COLO829 (cell line): ENCODE measurements at places on chromosomes 1 and 21.

DNA sequence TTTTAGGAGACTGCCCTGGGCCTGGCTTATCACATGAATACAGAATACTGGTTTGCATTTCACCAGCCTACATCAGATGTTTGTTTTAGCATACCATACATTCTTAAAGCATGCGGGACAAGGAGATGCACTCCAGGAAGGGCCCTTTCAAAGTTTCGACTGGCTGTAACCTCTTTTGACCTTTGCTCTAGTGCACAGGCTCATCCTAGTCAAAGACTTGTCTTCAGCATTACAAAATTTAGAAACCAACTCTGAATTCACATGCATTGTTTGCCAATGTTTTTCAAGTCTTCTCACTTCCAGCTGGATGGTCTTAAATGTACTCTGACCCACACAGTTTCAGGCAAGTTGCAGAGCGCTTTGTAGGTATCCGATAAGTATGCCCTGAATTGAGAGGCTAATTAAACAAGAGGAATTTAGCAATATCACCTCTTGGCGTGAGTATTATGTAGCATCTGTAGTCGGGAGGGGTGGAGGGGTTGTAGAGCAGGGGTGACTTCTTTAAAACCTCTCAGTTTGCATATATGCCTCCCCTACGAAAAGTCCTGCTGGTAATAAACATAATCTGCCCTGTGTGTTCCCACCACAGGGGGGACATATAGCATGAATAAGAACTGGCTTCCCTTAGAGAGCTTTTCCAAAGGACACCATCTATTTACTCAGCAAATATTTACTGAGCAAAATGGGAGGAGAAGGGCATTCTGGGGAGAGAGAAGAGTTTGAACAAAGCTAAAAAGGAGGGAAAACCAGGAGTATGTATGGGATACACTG, 24.4 kb upstream of the AHCYL1 start:
- peak; percentile 36 for DNase-seq

GRCh38 chr1:56448529-56449300, 130.6 kb downstream of the PLPP3 start:
- peak; percentile 8 for DNase-seq

GRCh38 chr1:244896550-244896949, 32.2 kb upstream of the HNRNPU start:
- no peak for DNase-seq

DNA sequence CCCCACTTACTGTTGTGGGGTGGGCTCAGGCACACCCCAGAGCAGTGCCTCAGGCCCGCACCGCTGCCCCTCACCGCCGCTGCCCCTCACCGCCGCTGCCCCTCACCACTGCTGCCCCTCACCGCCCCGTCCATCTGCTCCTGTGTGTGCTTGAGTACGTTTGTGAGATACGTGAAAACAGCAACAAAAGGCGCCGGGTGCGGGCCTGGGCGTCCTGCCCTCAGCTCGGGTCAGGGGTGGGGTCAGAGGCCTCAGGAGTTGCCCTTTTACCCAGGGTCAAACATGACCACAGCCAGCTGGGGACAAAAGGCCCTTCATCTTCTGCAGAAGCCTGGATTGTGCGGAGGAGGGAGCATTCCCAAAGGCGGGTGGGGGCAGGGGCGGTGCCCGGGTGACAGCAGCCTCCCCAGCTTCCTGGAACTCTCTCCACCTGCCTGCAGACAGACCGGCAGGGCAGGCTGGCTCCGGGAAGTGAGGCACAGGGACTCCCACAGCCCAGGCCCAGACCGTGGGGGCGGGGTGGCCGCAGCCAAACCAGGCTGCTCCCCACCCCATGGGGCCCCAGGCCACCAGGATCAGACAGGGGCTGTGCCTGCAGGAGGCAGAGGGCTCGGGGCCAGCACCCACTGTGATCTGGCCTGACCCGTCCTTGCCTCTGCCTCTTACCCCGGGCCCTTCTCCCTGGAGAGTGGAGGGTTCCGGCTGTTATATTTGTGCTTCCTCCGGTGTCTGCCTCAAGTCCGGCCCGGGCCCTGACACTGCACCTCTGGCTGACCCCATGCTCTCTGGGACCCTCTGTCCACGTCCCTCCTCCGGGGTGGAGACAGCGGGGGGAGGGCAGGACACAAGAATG, 2.3 kb upstream of the VWA1 start:
- DNase-seq = peak; percentile 68

DNA sequence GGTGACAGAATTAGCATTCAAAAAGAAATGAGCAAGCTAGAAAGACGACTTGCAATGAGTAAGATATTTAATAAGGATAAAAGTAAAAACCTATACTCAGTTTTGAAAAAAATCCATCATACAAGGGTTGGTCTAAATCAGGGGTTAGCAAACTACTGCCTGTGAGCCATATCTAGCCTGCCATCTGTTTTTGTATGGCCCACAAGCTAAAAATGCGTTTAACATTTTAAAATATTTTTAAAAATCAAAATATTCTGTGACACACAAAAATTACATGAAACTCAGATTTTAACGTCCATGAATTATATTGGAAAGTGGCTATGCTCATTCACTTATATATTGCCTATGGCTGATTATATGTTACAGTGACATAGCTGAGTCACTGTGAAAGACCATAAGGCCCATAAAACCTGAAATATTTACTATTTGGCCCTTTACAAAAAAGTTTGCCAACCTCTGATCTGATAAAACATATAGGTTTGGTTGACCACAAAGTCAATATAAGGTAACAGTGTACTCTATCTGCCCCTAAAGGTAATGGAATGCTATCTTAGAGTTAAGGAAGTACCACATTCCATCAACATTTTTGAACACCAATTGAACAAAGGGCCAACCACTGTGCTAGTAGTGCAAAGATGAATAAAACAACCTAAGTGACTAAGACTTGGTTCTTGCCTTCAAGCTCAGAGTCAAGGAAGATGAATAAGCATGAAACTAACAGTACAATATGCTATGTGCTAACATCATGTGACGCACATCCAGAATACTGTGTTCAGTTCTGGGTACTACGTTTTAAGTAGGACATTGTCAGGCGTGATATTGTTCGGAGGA, 3.2 kb downstream of the IFT25 start:
- no peak for DNase-seq

- no peak for DNase-seq
These were observed 80.4 kb upstream of the TARDBP start for GRCh38 chr1:10932088-10932487.

DNA sequence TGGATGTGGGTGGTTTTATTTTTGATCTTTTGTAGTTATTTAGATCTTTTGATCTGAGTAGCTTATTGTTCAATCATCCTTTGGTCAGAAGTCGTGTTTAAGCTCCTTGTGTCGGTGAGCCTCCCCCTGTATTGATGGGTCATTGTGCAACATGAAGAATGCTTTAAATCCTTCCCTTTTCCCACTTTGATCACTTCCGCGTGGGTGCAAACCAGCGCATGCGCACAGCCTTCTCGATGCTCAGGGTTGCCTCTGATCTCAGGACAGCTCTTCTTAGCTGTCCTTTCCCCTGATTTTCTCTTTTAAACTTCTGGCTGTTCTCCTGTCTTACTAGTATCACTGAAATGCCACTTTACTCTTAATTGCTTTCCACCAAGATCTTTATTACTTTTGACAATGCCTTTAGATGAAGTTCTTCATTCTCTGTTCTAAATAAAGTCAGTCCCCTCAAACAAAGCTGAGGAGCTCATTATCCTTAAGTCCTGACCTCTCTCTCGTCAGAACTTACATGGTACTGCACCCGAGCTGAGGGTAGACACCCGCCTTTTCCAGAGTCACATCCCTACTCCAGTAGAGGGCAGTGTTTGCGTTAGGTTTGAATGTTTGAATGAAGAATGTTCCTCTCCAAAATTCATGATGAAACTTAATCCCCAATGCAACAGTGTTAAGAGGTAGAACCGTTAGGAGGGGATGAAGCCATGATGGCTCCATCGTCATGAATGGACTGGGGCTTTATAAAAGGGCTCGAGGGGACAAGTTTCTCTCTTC, 547.9 kb upstream of the TMPRSS15 start:
- peak; percentile 2 for DNase-seq

DNA sequence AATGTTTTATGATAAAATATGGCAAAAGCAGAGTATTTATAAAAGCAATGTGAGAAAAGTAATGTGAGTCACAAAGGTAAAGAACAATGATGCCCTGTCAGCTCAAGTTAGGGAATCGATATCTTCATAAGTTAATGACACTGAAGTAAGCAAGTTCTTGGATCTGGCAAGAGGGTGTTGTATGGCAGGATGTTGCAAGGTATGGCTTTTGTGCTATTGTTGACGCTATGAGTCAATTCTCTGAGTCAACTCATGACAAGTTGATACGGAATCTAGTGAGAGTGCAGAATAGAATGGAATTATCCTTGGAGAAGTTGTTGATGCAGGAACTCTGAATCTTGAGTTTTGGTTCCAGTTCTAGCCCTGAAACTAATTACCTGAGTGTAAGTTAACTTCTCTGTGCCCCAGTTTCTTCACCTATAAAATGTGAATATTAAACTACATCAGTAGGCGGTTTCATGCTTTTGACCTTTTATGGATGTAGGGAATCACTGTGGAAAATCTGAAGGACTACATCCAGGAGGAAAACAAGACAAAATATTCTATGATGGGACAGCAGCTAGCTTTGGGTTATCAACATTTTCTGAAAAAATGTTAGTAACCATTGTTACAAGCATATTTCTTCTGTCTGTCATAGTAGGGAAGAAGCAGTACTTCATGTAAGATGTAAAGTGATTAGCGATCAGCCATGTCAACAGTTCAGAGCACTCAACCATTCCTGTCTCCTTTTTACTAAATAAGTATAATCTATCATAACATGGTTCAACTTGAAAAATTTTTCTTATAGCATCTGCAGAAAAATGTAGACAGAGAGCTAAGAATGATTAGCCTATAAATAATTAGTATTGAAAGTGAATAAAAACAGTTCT, 96.9 kb downstream of the ATP6V1G3 start:
- peak; percentile 38 for DNase-seq

DNA sequence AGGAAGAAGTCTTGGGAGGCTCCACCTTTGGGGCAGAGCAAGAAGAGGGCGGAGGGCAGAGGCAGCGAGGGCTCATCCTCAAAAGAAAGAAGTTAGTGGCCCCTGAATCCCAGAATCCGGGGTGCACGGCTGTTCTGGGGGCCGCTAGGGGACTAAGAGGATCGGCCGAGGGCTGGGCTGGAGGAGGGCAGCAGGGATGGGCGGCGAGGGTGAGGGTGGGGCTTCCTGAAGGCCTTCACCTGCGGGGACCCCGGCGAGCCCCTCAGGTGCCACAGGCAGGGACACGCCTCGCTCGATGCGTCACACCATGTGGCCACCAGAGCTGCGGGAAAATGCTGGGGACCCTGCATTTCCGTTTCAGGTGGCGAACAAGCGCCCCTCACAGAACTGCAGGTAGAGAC, 23.9 kb downstream of the COL6A1 start:
- DNase-seq = no peak

GRCh38 chr1:147723691-147724323, 36.6 kb downstream of the GJA5 start:
- peak; percentile 74 for DNase-seq

GRCh38 chr1:115893545-115893944, 52.6 kb upstream of the NHLH2 start:
- no peak for DNase-seq

- DNase-seq = no peak
These were observed 62.7 kb upstream of the BCL10 start for GRCh38 chr1:85339089-85339488.

DNA sequence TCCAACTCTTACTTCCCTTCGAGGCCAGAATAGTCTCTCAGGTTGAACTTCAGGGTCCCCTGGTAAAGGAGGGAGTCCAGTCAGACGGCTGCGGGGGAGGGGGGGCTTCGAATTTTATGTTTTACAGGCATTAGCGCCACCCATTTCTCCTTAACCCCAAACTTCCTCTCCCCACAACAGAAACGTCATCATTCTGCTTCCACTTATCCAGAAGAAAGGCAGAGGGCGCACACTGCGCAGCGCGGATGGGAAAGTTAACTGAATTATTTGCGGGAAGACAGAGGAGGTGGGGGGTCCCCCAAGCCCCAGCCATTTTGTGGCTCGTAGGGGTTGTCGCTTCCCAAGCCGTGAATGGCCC, 529 bp upstream of the PRMT2 start:
- peak; percentile 57 for DNase-seq

DNA sequence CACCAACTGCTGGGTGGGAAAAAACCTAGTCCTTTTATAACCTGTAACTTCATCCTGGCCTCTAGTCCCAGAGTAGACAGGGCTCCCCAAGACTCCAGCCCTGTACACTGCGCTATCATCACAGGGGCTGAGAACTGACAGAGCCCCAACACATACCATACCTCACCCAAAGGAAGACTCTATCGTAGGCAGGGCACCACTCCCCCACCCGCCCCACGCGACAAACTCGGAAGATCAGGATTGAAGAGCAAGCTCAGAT, 15.8 kb downstream of the INPP5B start:
- no peak for DNase-seq

GRCh38 chr1:8669606-8670335, 147.7 kb downstream of the RERE start:
- DNase-seq = no peak

GRCh38 chr1:110511436-110511835, 7.5 kb downstream of the KCNA10 start:
- no peak for DNase-seq

- DNase-seq = no peak
These were observed 6.7 kb upstream of the CDK11A start for GRCh38 chr1:1730870-1731269.

GRCh38 chr1:63969441-63969901, 195.7 kb downstream of the ROR1 start:
- DNase-seq = peak; percentile 84

GRCh38 chr1:21325731-21326387, 35.6 kb upstream of the ECE1 start:
- no peak for DNase-seq

DNA sequence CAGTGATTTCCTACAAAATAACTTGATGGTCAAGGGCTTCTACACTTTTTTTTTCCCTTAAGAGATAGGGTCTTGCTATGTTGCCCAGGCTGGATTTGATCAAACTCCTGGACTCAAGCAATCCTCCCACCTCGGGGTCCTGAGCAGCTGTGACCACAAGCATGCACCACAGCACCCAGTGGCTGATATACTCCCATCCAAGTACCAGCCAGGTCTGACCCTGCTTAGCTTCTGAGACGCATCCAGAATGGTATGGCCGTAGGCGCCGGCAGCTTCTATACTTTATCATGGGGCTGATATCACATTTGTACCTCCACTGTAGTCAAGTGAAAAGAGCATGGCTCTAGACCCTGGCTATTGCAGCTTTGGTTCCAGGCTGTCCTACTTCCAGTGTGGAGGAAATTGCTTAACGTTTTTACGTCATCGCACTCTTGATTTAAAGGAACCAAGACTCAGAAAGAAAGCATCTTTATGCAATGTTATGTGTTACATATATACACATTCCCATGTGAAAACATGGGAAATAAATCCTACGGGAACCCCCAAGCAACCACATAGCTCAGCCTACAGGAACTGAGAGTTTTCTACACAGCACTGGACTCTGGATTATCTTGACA, 39.5 kb downstream of the PDPN start:
- DNase-seq = no peak

DNA sequence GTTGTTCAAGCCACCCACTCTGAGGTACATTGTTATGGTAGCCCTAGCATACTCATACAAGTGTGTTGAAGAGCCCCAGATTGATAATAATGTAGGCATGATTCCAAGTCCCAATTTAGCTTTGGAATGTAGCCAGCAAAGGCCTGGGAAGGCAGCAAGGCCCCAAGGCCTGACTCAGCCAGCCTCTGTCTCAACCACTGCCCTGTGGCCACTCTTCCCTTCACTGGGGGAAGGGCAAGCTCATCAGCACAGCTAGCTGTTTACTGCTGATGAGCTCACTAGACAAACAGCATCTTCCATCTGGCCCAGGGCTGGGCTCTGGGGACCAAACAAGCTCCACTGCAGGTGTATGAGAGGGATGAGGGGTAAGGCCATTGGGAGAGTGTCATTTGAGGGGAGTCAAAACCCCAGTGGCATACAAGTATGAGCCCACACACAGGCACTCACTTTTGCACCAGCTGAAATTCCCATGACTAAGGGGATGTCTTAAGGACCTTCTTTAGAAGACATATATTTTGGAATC, 2.2 kb upstream of the IRF6 start:
- DNase-seq = peak; percentile 84
